SK-N-MC (cell line): ENCODE measurements at places on chromosomes 5 and 9.

GRCh38 chr9:98207606-98208005 is 15.2 kb upstream of the CORO2A start:
- DNase-seq: no peak

GRCh38 chr5:63121471-63121870 is 542.9 kb downstream of the LRRC70 start:
- DNase-seq: no peak

DNA sequence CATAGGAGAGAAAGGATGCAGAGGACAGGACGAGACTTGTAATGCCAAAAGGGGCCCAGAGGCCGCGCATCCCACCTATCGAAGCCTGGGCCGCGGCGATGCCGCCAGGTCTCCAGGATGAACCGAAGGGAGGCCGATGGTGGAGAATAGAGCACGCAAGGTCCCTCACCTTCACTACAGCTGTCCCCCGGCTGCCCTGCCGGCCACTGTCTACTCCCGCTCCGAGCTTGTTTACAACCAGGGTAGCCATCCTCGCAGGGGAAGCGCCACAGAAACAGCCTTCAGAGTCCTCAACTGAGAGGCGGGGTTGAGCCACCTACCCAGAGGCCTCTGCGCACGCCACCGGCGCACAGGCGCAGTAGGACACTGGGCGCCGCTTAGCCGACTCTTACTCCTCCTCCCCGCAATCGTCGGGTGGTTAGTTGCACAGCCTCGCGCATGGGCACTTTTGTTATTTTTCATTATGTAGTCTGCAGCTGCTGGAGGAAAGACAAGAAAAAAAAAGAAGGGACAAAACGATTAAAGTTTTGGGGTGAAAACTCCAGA is at the start of gene TRIM23:
TRIM23 (minus strand) TSS at position 309 of the 546 bp plus-strand sequence; CDS start at position 250, 59 bp downstream.
- no peak for DNase-seq

- DNase-seq: no peak
These were observed 18.1 kb downstream of the CCNH start for GRCh38 chr5:87394411-87395165.

DNA sequence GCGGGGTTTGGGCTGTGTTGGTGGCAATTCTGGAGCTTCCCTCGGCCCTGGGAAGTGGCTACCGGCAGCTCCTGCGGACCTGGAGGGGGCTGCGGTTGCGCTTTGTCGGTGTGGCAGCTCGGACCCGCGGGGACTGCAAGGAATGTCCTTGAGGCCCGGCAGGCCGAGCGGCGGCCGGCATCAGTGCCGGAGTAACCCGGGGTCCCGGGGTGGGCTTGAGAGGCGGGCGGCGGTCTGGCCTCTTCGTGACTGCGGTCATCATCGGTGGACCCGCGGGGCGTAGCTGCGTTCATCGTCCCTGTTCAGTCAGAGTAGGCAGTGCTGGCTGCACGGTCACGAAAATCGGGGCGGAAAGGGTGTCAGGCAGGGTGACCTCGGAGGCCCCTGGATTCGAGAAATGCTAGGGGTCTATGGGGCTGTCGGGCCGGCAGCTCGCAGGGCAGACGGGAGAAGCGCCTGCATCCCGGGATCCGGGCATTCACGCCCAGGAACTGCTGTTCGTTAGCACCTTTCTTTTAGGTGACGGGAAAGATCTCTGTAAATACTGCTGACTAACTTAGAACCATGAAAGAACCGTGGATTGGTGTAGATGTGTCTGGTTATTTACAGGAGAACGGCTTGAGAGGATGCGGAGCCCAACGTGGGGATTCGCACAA is 474 bp downstream of the HMGCR start:
- no peak for DNase-seq

- no peak for DNase-seq
These were observed 607.8 kb upstream of the TYRP1 start for GRCh38 chr9:12085399-12085798.

- no peak for DNase-seq
These were observed 210.9 kb downstream of the ESM1 start for GRCh38 chr5:54774281-54775170.

GRCh38 chr5:166050531-166050930 is 2240.9 kb upstream of the WWC1 start:
- no peak for DNase-seq

- DNase-seq: no peak
These were observed 85.1 kb downstream of the ACER2 start for GRCh38 chr9:19493876-19494275.

DNA sequence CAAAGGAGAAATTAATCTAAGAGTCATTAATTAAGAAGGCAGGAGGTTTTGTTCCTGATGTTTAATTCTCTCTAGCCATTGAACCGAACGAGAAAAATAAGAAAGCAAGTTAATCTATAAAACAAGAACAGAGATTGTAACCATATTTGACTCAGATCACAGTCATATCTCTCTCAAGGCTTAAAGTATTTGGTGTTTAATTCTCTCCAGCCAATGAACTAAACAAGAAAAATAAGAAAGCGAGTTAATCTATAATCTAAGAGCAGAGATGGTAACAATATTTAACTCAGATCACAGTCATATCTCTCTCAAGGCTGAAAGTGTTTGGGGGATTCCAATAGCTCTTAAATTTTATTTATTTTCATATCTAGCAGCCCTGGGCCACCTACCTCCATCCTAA is 74.4 kb upstream of the SHISAL2B start:
- DNase-seq: no peak

DNA sequence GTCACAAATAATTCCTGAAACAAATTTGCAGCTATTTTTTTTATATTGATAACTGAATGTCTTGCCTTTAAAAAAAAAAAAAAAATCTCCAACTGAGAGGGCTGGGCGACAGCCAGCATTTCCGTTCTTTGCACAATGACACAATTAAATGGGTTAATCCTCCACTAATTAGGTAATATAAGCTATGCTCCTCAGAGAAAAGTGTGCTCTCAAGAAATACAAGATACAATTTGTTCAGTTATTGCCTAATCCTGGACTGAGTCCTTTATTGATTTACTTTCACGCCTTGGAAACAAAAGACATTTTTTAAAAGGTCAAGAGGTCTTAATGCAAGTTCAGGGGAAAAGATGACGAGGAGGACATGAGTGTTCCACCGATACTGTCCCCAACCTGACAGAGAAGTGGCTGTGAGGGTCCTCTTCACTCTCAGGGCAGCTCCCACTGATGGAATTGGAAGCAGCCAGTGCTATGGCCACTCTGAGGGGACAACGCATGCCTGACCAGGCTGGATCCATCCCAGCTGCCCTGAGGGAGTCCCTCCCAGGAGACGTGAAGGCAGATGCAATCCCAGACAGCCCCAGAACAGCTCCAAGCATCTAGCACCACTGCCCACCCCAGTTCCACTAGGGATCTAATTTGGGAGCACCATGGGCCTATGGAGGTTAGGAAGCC is 220.7 kb downstream of the GNA14 start:
- DNase-seq: no peak

GRCh38 chr5:30749971-30750370 is 443.5 kb upstream of the CDH6 start:
- DNase-seq: no peak

DNA sequence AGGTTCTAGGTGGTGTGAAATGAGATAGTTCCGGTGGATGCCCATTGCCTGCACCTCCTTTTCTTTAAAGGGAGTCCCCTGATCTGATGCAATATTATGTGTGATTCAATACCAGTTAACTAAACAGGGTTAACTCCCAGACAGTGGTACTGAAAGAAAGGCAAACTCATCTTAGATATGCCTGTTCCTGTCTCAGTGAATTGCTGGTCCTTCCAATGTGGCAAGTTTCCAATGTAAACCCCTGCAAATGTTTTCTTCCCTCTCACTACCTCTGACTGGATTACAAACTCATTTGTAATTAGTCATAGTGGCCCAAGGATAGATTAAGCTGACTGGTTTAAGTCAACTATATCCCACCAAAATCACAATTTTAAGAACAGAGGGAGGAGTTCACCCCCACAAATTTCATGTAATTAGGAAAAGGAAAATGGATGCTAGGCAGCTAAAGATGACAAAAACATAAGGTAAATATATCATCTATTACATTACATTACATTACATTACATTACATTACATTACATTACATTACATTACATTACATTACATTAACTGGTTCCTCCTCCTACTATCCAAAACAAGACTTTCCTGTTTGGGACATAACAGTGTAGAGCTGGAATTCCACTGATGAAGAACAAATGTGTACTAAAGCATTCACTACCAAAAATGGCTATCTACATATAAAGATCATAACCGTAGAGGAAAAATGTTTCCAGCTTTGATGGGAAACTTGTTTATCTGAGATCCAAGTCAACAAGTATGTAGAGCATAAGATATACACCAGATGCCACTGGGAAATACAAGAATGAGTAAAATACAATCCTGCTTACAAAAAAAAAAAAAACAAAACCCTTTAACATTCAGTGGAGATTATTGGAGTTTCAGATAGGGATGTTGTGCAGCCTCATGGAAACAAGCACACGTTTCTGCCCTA is 121.5 kb upstream of the SNX2 start:
- no peak for DNase-seq

- no peak for DNase-seq
These were observed 33.8 kb downstream of the SLC9A3 start for GRCh38 chr5:490116-491106.

DNA sequence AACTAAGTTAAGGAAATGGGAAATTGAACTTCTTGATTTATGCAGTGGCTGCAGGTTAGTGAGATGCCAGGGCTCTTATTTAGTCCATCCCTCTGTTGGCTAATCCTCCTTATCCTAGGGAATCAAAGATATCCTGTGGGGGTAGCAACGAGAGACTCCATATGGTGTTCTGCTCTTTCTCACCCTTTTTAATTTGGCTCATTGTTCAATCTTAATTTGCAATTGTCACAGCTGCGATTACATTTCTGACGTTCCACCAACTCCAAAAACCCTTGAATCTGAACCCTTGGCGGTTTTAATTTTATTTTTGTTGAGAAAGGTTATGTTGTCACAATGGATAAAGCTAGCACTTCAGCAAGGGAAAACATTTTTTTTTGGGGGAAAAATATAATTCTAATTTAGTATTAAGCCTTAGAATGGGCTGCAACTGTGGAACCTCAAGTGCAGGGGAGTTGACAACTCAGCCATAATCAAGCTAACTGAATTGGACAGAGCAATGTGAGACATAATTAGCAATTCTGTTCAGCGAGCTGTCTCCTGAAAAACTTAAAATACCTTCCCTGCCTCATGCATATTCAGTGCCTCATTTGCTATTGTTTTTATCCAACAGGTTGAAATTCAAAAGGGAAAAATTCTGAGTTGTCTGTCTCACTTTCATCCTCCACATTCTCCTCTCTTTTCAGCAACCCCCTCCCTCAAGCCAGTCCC is 91.3 kb downstream of the MAT2B start:
- DNase-seq: no peak

GRCh38 chr5:96940586-96940985 is 4.7 kb downstream of the LNPEP start:
- DNase-seq: no peak

GRCh38 chr9:135373151-135373685 is 106.4 kb upstream of the PPP1R26 start:
- no peak for DNase-seq

DNA sequence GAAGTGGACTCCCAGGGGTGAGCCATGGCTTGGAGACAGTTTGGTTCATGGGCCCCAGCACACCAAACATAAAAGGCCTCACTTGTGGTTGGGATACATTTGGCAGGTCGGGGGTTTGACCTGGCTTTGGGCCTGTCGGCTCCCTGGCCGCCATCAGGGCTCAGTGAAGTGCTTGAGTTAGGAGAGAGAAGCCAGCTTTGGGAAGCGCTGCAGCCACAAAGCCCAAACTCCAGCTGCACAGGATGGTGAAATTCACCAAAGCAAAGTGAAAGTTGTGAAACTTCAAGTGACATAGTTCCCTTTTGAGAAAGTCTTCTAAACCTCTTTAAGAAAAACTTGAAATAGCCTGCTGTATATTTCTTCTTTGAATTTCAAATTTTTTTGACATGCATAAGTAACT is 27.5 kb downstream of the SLC46A2 start:
- DNase-seq: no peak

DNA sequence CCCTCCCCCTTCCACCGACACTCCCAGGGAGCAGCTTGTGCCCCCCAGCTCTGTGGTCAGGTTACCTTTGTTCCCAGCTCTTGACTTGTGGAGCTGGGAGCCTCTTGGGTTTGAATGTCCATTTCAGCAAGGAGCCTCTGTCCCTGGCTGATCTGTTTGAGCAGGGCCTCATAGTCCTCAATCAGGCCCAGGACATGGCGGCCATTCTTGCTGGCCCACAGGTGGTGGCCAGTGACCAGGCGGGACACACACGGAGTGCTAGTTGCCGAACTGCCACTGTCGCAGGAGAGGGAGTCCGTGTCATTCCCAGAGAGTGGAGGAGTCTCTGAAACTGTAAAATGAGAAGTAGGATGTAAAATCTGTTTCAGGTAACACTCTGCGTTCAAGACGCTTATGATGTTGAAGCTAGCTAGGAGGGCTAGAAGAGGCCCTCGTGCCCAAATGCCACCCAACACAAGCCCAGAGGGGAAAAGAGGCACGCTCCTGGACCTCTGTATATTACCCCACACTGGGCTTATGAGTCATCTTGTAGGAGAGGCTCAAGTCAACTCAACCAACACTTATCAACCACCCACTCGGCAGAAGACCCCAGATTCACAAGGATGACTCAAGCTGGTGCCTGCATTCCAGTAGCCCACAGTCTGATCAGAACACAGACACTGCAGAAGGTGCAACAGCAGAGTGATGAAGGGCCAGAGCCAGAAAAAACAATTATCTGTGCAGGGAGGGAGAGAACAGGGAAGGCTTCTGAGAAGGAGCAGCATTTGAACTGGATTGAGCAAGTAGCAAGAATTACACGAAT is 177.0 kb downstream of the CDK5RAP2 start:
- no peak for DNase-seq

DNA sequence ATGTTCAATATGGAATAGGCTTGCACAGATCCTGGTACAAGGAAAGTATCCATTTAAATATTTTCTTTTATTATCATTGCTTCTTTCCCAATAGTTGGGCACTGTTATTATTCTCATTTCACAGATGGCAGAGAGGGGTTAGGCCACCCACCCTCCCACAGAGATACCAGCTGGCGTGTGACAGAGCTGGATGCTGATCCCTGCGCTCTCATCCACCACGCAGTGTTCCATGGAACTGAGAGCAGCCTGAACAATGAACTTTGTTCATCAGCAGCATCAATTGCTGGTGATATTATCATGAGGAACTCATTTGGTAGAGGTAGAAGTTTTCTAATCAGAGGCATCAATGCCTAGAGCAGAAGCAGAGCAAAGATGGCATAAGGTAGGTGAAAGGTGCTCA is 227.9 kb downstream of the ESM1 start:
- DNase-seq: no peak

GRCh38 chr5:94618029-94618492 is 343 bp downstream of the KIAA0825 start:
- no peak for DNase-seq

DNA sequence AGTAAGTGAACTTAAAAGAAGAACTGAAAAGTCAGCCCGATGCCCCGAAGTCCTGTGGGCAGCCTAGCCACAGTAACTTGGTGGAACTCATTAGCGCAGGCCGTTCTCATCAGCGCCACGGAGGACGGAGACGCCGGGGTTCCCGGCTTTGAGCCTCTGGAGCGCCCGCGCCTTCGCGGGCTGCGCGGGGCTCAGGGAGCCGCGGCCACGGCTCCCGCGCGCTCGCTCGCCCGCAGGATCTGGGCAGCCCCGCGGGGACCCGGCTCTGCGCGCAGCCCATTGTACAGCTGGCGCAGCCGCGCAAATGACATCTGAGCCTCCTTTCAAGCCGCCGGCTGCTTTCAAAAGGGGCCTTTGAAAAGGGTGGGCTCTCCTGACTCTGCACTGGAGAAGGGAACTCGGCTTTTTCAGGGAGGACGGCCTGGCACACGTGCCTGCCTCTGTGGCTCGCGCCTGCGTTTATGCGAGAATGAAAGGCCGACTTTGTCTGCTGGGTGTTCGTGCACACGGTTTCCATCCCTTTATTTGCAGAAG is 40.7 kb downstream of the TLR4 start:
- DNase-seq: no peak
